Stimulated activated naive CD4-positive, alpha-beta T cell (primary cell): ENCODE measurements at places on chromosomes 12 and 14.

- no peak for DNase-seq
Measured at GRCh38 chr14:57533214-57533613, 39.6 kb upstream of the CCDC198 start.

- no peak for DNase-seq
Measured at GRCh38 chr12:65444996-65445395, 166.5 kb downstream of the MSRB3 start.

GRCh38 chr14:56129092-56129491, 10.9 kb downstream of the PELI2 start:
- DNase-seq = no peak

DNA sequence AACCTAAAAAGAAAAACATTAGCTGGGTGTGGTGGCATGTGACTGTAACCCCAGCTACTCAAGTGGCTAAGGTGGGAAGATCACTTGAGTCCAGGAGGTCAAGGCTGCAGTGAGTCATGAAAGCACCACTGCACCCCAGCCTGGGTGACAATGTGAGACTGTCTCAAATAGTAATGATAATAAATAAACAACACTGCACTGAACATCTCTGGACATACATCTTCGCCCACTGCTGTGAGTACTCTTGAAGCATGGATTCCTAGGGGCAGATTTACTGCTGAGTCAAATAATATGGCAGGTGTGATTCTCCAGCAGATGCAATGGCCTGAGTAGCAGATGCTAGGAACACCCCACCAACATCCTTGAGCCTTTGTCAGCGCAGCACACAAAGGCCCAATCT, 23.6 kb downstream of the ABCB9 start:
- DNase-seq = no peak

GRCh38 chr14:92917041-92917940, 5.7 kb upstream of the CHGA start:
- DNase-seq = no peak

GRCh38 chr12:123133701-123134100, 17.2 kb downstream of the PITPNM2 start:
- DNase-seq = no peak

DNA sequence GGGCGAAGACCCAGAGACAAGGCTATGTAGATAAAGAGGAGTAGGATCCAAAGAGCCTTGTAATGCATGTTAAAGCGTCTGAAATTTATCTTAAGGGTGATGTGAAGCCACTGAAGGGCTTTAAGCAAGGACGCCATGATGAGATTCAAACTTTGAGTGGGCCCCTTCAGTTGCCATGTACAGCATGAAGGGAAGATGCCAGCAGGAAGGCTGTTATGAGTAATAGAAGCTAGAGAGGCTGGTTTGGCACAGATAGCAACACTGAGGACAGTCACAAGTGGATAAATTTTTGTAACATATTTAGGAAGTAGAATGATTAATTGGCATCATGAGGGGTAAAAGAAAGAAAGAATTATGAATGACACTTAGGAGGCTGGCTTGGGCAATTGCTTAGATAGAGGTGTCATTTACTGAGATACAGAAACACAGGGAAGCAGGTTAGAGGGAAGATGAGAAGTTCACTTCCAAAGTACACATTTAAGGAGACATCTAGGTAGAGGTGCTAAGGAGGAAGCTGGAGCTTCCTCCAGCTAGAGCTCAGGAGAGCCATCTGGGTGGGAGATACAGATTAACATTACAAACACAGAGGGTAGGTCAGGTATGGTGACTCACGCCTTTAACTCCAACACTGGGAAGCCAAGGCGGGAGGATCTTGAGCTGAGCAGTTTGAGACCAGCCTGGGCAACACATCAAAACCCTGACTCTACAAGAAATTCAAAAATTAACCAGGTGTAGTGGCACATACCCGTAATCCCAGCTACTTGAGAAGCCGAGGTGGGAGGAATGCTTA, 13.7 kb downstream of the ATG2B start:
- no peak for DNase-seq

DNA sequence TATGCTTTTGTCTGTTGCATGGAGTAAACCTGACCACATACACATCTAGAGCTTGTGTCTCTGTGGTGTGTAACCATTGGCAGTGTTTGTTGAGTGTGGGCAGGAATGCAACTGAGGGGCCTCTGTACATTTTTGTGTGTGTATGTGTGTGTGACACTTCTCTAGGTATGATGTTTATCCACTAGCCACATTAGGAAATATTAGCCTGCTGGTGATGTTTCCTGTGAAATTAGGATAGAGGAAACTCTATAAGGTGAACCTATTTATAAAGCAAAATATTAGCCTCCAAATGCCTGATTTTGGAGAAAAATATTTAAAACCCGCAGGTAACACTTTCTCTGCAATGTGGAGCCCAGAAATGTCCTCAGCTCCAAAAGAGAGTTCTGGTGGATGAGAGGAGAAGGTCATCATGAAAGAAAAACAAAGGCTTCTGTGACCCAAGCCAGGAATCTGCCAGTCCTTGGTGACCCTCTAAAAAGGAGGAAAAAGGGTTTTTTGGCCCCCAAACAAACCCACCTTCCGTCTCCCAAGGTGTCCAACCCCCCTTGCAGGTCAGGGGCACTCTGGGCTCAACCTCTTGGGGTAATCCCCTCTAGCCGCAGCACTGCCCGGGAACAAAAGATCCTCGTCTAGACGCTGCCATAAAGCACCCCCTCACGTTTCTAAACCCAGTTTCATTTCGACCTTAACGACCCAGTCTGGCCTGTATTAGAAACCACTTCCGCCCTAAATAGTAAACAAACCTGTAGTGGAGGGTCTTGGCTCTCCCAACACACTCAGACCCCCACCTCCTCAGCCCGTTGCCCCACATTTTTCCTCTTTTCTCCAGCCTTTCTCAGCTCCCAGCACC, 3.1 kb upstream of the HOTAIR start:
- no peak for DNase-seq
